ENCODE measurements at places on chromosomes 4 and X.

DNA sequence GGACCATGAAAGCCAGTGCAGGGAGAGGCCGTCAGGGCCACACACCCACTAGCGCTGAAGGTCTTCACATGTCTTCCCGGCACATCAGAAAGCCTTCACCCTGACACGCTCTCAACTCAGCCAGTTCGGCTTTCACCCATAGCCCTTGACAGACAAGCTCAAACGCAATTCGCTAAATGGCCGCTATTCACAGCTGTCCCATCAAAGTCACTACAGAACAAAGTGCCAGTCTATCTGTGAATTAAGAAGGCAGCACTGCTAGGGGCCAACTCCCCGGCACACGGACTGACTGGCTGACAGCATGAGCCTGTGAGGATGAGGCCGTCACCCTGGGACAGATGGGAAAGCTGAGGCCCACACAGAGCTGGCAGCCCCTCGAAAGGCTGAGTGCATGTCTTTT, 45.7 kb downstream of the ACOX3 start:
- no peak for DNase-seq

DNA sequence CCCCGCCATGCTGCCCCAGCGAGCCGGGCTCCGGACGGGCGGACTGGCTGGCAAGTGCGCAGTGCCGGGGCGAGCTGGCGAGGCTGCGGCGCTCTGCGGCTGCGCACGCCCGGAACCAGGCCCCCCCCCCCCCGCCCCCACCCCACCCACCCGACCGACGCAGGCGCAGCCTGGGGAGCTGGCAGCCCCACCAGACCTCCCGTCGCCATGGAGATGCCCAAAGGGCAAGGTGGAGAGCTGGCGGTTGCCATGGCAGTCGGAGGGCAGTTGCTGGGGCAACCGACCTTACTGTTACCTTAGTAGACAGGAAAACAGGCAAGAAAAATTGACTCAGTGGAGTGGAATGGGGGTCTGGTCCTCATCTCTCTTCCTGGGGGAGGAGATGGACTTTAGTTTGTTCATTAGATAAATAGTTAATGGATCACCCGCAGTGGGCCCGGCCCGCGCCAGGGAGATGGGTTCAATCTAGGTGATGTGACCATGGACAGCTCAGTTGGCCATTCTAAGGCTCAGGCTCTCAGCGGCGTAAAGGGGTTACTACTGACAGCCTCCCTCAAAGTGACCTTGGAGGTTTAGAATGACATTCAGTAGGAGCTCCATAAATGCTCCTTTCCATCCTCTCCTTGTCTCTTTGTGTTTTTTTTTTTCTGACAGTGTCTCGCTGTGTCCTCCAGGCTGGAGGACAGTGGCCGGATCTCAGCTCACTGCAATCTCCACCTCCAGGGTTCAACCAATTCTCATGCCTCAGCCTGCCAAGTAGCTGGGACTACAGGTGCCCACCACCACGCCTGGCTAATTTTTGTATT, at the start of gene PCSK1N:
Gene PCSK1N, minus strand, starts transcription at position 87 of the 806 bp plus-strand sequence. Its CDS starts 78 bp downstream, at position 9.
- DNase-seq: no peak

DNA sequence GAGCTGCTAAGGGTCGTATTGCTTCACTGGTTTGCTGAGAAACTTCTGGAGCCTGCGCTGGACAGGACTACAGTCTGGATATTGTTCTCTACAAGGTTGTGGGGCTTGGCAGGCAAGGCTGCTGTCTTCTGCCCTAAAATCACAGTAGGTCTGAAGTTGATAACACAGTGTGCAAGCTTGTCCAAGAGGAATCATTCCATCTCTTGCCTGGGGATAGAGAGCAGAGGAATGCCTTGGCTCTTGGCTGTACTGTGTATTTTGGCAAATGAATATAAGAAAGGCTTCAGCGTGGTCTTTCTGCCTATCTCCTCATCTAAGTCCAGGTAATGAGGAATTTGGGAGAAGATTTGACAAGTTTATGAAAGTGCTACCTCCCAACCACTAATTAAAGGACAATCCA, 9.4 kb upstream of the RASL11B start:
- peak; percentile 40 for DNase-seq

- peak; percentile 38 for DNase-seq
These were observed 47.8 kb upstream of the DDX53 start for GRCh38 chrX:22952010-22952409.

- DNase-seq: peak; percentile 98
These were observed 45.6 kb downstream of the BBS12 start for GRCh38 chr4:122777846-122778673.

- DNase-seq: no peak
These were observed 30.6 kb upstream of the GC start for GRCh38 chr4:71814433-71814832.

GRCh38 chrX:153372949-153373348, 28.2 kb downstream of the PNMA6E start:
- no peak for DNase-seq

GRCh38 chr4:26400132-26400531, 79.3 kb downstream of the RBPJ start:
- no peak for DNase-seq

DNA sequence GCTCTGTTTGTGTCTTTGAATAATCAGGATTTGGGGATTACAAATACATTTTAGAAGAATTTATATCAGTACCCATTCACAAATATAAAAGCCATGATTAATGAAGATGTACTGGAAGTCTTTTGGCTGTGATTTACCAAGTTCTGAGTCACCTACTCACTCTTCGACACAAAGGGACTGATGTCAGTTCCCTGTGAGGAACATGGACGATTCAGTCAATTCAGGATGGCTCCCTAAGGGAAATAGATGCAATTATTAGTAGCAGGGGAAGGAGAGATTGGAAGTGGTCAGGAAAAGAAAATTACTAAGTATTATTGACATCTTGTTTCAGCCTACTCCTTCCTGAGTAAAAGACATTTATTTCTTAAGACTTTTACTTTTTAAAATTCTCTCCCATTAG, 550.7 kb upstream of the SLIT2 start:
- DNase-seq: peak; percentile 59

DNA sequence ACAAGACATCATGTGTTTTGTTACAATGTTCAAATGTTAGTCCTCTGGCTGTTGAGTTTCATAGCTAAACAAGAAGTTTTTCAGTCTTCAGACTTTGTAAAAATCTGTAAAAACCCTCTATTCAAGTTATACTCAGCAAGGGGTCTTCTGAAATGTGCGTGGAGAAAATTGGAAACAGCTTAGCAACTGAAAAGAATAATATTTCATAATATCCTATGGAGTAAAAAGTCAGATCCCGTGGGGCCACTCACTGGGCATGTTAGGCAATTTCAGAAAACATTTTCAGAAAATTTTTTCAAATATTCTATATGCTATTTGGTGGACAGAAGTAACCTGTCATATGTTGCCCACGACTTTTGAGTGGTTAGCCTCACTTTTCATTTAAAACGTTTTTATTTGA, 118.3 kb downstream of the CORIN start:
- no peak for DNase-seq

DNA sequence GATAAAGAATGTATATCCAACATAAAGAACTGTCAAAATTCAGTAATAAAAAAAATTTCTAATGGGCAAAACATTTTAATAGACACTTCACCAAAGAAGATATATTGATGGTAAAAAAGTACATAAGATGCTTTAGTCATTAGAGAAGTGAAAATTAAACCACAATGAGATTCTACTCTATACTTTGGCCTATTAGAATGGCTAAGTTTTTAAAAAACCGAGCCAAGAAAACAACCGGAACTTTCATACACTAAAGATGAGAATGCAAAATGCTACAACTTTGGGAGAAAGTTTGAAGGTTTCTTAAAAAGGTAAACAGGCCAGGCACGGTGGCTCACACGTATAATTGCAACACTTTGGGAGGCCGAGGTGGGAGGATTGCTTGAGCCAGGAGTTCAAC, 20.8 kb downstream of the CNOT6L start:
- DNase-seq: no peak

DNA sequence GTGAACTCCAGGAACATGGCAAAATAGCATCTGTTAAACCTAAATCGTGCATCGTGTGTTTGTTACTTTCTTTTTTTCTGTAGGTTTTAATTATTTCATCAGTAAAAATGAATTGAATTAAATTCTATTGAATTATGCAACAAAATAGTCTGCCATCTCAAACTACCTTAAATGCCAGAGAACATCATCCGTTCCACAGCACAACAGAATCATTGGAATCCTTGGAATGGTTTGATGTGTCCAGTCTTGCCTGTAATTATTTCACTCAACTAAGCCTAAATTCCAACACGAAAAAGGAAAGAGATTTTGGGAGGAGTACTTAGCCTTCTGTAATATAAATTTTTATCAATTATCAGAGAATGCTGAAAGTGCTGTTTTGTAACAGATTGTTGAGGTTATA, 17.1 kb upstream of the SLC7A11 start:
- DNase-seq: peak; percentile 31

DNA sequence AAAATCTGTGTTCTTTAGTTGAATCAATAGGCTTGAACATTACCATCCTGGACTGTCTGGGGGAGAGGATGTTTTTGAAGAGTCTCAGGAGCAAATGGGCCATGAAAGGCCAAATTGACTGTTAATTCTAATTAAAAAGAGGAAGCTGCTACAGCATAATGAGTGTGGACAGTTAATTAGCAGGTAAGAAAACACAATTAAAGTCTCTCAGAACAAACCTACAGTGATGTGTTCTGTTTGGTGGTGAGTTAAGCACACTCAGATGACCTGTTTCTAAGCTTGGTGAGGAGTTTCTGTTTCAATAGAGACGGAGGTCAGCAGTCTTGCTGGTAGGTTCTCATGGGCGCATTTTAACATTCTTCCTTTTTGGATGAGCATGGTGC, 68.1 kb downstream of the DRD5 start:
- DNase-seq: no peak

DNA sequence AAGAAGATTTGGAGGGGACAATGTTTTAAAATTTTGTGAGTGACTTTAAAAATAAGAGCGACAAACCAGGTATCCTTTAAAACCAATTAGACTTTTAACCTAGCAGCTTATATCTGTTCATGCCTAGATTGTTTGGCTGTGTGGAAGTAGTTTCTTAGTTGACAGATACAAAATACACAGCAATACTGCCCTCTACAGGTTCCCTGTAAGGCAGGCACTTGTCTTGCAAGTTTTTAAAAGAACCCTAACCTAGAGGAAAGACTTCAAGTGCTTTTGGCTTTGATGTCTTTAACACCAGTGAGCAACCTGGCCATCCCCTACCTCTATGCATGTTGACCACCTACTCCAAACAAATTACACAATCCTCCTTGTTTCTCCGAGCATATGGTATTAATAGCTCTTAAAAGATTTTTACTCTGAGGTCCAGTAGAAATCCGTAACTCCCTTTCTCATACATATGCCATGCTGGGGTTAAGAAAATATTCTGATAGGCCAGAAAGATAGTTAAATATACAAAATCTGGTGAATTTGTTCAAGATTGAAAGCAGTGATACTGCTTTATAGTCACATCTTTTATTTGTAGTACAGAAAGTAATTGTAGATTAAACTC, 273.0 kb downstream of the ARHGAP24 start:
- peak; percentile 75 for DNase-seq

DNA sequence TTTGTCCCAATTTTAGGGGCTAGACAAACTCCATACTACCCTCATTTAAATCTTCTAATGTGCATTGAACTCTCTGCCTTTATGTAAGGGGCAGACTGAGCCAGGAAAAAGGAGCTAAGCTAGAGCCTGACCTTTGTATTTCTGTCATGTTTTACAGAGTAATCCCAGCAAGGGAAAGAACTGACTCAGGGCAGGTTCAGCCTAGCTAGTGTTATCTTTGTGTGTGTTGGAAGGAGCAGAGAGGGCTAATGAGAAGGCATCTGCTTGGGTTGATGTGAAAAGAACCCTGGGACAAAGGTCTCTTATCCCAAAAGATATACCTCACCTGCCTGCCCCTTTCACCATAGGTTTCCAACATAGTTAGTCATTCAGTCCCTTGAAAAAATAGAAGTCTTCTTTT, 31.7 kb downstream of the IGSF1 start:
- no peak for DNase-seq

GRCh38 chr4:89269121-89269666, 38.4 kb downstream of the GPRIN3 start:
- no peak for DNase-seq
